Activated naive CD4-positive, alpha-beta T cell treated with anti-CD3 and anti-CD28 coated beads, Interleukin-2, amount 10 ng/mL, durations not matched to agents 7 days and 5 days (primary cell): ENCODE measurements at places on chromosomes 7 and 10.

- no peak for DNase-seq
Observed at GRCh38 chr10:109281347-109281746, 642.0 kb downstream of the XPNPEP1 start.

GRCh38 chr10:12594448-12594944, 245.1 kb downstream of the CAMK1D start:
- peak; percentile 66 for DNase-seq

GRCh38 chr7:140304191-140304799, 94.0 kb downstream of the SLC37A3 start:
- DNase-seq: peak; percentile 64

- no peak for DNase-seq
Observed at GRCh38 chr7:36360244-36360643, 29.4 kb upstream of the ANLN start.

- DNase-seq: no peak
Observed at GRCh38 chr10:119233123-119233820, 25.9 kb downstream of the GRK5 start.

DNA sequence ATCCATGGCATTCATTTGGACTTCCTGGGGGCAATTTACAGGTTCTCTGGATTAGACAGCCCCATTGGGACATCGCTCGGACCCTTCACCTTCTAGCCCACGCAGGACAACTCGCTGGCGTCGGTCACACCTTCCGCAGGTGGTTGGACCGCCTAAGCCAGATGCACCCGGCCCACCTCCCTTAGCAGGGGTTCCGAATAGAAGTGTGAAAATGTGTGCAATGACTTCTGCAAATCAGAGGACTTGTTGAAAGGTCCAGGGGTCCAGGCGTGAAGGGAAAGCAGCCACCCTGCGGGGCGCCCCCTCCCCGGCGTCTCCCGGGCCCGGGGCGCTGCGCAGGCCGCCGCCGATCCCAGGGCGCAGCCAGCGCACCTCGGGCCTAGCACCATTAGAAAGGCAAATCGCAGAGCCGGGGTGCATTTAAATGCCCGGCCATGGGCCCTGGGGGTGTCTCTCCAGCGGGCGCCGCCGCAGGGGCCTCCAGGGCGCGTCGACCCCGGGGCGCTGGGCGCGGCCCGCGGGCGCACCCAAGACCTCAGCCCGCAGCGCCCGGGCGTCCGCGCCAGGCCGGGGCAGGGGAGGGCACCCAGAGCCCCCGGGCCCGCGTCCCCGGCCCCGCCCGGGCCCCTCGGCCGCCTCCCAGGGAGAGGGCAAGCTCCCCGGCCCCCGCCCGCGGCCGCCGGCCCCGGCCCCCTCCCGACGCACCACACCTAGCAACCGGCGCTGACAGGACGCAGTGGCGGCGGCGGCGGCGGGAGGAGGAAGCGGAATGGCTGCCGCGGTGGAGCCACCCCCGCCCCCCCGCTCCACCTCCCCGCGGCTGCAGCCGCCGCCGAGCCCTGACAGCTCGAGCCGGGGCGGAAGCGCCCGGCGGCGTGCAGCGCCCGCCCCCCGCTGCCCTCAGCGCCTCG, 1.2 kb downstream of the JAZF1 start:
- peak; percentile 79 for DNase-seq
